AG10803 (cell line): ENCODE measurements at places on chromosomes 13 and 19.

DNA sequence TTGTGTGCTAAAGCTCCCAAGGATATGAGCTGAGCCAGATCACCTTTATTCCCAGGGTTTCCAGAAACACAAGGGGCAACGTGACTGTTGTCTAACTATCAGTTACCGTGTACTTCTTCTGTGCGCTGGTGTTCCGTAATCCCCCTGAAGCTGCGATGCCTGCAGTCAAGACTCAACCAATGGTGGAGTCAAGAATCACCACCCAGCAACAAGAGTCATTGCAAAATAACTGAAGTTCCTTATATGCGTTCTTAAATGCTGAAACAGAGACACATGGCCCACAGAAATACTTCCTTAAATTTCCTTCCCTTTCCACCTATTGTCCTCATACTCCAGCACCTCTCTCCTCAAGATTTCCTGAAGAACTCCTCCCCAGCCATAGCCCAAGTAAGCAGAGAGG is 200.2 kb downstream of the KATNAL1 start:
- DNase-seq, result no peak

GRCh38 chr19:35226748-35227147 is 1.8 kb downstream of the FAM187B start:
- no peak for DNase-seq

DNA sequence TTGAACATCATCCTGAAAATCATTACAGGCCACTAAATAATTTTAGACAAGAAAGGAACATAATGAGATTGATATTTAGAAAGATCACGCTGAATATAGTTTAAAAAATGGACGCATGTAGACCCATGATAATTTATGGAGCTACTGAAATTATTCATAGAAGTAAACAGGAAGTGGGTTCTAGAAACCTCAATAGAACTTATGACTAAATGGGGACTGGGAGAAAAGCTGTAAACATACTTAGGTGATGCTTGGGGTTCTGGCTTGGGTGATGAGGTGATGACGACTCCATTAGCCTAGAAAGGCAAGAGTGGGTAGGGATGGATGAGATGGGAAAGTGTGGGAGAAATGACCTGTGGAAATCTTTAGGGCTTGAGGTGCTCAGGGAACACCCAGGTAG is 484.0 kb downstream of the MYO16 start:
- no peak for DNase-seq

- no peak for DNase-seq
Observed at GRCh38 chr13:40207001-40207478, 459.4 kb downstream of the FOXO1 start.
